Fibroblast of skin of back (primary cell): ENCODE measurements at places on chromosomes 6 and 20.

GRCh38 chr6:83770910-83771309 lies 62.0 kb upstream of the SNAP91 start:
- no peak for DNase-seq

DNA sequence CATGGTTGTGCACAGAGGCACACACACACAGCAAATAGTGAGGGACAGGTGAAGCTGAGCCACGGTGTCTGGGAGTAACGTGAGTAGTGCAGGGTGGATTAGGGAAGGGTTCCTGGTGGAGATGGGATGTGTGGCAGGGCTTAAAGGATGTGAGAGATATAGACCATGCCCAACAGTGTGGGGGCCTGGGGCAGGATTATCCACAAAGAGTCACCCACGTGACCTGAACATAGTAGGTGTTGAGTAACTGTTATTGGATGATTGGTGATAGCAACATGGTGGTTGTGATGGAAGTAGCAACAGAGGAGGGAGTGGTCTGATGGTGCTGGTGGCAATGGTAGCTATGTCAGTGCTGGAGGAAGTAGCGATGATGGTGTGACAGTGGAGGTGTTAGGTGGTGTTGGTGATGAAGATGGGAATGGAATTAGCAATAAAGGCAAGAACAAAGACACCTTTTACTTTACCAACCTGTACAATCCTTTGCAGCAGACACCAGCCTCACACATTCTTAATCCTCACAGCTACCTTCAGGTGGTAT lies 135.1 kb downstream of the MRPL14 start:
- no peak for DNase-seq

GRCh38 chr6:135797361-135797760 lies 54.1 kb upstream of the PDE7B start:
- DNase-seq: no peak

DNA sequence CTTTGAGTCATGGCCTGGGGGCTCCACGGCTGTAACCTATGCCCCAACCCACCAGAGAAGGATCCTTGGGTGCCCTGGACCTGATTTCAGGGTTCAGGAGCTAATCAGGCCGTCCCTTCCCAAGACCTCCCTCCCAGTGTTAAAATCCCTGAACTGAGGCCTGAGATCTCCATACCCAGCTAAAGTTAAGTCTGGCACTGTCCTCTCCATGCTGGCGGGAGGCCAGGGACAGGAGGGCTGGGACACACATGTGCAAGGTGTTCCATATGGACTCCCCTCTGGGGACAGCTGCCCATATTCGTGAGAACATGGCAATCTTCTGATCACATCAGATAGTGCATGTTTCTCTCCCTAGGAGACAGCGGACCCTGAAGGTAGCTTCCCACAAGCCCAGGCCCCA lies 11.5 kb upstream of the TREML4 start:
- no peak for DNase-seq
